ENCODE measurements at places on chromosomes 6 and 20. TPM values are rescaled to one million over a fixed set of nuclear protein-coding genes. Genes with fewer than 3 reads are reported as not detected.

GRCh38 chr6:30887901-30888815, 3.8 kb downstream of the DDR1 start:
- DNase-seq = no peak
- peaks cover 25% of the 10 kb centered on the region for H3K4me1 ChIP-seq
- no peak overlapping the region for H3K27ac ChIP-seq
- peaks cover 6% of the 10 kb centered on the region for H3K36me3 ChIP-seq

GRCh38 chr20:31666258-31667042, 28.7 kb downstream of the COX4I2 start:
- no peaks in the 10 kb centered on the region for H3K27me3 ChIP-seq
- peaks cover 15% of the 10 kb centered on the region for H3K36me3 ChIP-seq
- H3K4me3 ChIP-seq = no peak overlapping the region

GRCh38 chr20:59858425-59858824, 75.0 kb downstream of the SYCP2 start:
- H3K27me3 ChIP-seq = no peaks in the 10 kb centered on the region
- DNase-seq = no peak
- peak overlapping the region; percentile 25 for H3K27ac ChIP-seq
- H3K36me3 ChIP-seq = peaks cover 4% of the 10 kb centered on the region
- H3K4me1 ChIP-seq = peaks cover 16% of the 10 kb centered on the region

- H3K27ac ChIP-seq = no peak overlapping the region
- peaks cover 30% of the 10 kb centered on the region for H3K4me1 ChIP-seq
- H3K36me3 ChIP-seq = no peaks in the 10 kb centered on the region
- peak; percentile 43 for DNase-seq
Observed at GRCh38 chr20:4227085-4227821, 211.9 kb upstream of the RNF24 start.

GRCh38 chr20:2283706-2284423, 11.9 kb upstream of the TGM3 start:
- H3K27me3 ChIP-seq = no peaks in the 10 kb centered on the region
- 0 out of 2 replicates have a peak, but pooled peaks cover 8% of the 10 kb centered on the region for H3K4me1 ChIP-seq
- no peak overlapping the region for H3K4me3 ChIP-seq
- H3K36me3 ChIP-seq = no peaks in the 10 kb centered on the region

DNA sequence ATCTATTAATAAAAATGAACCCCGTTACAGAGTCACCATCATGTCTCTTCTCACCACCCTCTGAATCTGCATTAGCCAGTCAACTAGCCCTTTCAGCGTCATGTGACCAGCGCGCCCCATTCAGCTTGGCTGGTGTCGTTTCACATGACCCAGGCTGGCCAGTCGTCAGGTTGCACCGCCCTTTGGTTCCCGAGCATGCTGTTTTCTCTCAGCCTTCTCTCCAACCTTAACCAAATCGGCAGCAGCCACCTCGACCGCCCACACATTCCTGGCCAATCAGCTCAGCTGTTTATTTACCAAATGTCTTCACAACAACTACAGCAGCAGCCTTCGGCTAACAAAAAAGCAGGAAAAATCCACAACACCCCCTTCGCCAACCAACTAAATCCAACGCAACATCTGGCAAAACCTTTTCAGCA, 5.6 kb downstream of the SRSF3 start:
- peaks cover 27% of the 10 kb centered on the region for H3K4me1 ChIP-seq
- H3K27me3 ChIP-seq = no peaks in the 10 kb centered on the region
- peaks cover 14% of the 10 kb centered on the region for H3K36me3 ChIP-seq
- H3K27ac ChIP-seq = peak overlapping the region; percentile 17

GRCh38 chr6:55886185-55886836, 10.9 kb upstream of the BMP5 start:
- H3K27ac ChIP-seq = no peak overlapping the region
- DNase-seq = no peak
- H3K4me1 ChIP-seq = peaks cover 11% of the 10 kb centered on the region
- no peaks in the 10 kb centered on the region for H3K36me3 ChIP-seq
- no peak overlapping the region for H3K4me3 ChIP-seq
- no peaks in the 10 kb centered on the region for H3K27me3 ChIP-seq

DNA sequence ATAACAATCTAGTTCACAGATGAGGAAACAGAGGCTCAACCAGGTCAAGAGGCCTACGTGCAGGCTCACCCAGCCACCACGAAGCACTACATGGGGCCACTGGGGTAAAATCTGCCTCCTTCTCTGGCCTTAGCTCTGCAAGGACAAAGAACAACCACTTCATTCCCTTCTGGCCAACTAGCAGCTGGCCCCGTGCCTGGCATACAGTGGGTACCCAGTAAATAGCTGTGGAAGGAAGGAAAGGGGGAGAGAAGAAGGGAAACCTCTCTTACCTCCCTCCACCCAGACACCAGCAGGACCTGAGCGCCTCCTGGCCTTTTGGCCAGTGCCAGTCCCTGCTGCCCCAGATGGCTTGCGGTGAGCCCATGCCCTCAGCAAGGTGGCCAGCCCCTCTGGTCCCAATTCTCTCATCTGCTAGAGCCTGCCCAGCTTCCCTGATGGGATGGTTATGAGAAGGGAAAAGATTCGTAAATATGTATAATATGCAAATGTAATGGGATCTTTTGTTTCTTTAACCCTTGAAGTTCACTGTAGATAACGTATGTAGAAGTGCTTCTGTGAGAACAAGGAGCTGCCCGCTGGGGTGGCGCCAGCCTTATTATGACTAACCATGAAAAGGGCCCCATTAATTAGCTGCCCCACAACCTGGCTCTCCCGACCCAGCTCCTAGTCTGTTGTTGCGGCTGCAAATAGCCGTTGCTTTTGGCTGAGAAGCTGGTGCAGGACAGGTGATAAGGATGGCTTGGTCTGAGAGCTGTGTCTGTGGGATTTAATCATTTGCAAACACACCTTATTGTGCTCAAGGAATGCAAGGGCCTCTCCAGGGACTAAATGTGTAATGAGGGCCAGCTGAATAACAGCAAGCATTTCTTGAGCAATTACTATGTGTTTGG, 62.0 kb downstream of the DLGAP4 start:
- H3K27ac ChIP-seq = no peak overlapping the region
- H3K4me3 ChIP-seq = no peak overlapping the region
- H3K36me3 ChIP-seq = no peaks in the 10 kb centered on the region
- peak; percentile 47 for DNase-seq

GRCh38 chr6:138088326-138088762, 18.9 kb downstream of the PERP start:
- no peaks in the 10 kb centered on the region for H3K27me3 ChIP-seq
- peaks cover 28% of the 10 kb centered on the region for H3K4me1 ChIP-seq
- peak; percentile 49 for DNase-seq
- H3K27ac ChIP-seq = peak overlapping the region; percentile 58
- H3K36me3 ChIP-seq = no peaks in the 10 kb centered on the region

- no peak overlapping the region for H3K27ac ChIP-seq
- H3K4me1 ChIP-seq = no peaks in the 10 kb centered on the region
- no peak for DNase-seq
- no peaks in the 10 kb centered on the region for H3K36me3 ChIP-seq
- no peak overlapping the region for H3K4me3 ChIP-seq
Observed at GRCh38 chr6:119671105-119671504, 321.5 kb upstream of the MAN1A1 start.

DNA sequence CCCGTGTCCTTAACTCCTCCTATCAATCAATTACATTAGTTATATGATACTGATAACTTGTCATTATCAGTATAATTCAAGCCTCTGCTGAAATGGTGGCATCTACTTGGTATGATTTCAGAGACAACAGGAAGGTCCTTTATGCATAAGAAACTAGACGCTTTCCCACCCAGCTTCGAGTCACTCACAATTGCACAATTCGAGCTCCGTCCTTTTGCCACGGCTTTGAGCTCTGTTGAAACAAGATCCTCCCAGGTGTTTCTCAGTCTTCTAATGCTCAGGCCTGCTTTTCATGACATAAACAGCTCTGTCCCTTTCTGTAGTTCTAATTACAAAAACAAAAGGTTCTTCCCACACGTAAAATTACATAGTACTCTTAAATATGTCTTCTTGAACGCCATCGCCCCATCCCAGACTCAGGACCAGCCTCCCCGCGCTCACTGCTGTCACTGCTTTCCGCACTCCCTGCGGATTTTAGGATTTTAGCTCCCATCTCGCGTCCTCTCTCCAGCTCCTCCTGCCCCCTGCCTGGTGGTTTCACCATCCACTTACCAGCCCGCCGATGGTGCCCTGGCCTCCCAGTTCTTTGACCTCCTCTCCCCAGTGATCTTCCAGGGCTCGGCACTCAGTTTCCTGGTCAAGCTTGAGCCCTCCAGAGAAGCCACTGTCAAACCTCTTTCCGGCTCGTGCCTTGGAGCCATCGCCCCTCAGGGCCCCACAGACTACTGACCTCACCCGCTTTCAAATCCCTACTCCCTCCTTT, 23.2 kb upstream of the PNPLA1 start:
- H3K4me1 ChIP-seq = peaks cover 13% of the 10 kb centered on the region
- H3K4me3 ChIP-seq = no peak overlapping the region
- no peak for DNase-seq

Gene PLA2G7
- total RNA-seq = 0.19 TPM

Gene ELOVL2
- not detected for total RNA-seq

Gene LHFPL5
- not detected for total RNA-seq

Gene DNAH8
- total RNA-seq = not detected

Gene GINS1
- total RNA-seq = 50.9 TPM

Gene PTPRK
- 94.4 TPM for total RNA-seq

Gene NKAIN4
- 2.7 TPM for total RNA-seq

Gene DCDC2
- total RNA-seq = 191 TPM

Data from Caco-2 (cell line).